ENCODE measurements at places on chromosomes 1 and 21.
A peak's percentile ranks its signal among the peaks of the same experiment; 100 is the strongest.

- DNase-seq: no peak
Measured at GRCh38 chr21:25564349-25564948, 42.8 kb downstream of the MRPL39 start.

DNA sequence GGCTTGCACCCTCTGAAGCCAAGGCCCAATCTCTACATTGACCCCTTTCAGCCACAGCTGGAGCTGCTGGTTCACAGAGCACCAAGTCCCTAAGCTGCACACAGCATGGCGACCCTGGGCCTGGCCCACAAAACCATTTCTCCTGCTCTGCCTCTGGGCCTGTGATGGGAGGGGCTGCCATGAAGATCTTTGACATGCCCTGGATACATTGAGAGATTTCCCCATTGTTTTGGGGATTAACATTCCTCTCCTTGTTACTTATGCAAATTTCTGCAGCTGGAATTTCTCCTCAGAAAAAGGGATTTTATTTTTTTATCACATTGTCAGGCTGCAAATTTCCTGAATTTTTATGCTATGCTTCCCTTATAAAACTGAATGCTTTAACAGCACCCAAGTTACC is 235.8 kb downstream of the COL11A1 start:
- DNase-seq: no peak

DNA sequence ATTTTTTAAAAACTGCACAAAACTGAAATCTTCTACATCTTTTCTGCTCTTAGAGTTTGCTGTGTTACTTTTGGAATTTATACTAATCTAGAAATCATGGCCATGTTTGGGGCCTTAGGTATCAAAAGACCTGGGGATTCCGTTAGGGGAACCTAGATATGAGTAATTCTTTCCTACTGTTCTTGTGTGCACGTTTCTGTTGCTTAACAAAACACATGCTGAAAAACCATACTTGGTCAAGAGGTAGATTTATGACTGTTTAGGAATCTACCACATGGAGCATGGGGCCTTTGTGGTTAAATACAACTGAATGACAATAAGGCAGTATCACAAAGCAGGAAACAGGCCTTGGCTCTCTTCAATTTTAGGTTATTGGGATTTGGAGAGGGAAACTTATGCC is 291.9 kb upstream of the USP25 start:
- peak; percentile 82 for DNase-seq

DNA sequence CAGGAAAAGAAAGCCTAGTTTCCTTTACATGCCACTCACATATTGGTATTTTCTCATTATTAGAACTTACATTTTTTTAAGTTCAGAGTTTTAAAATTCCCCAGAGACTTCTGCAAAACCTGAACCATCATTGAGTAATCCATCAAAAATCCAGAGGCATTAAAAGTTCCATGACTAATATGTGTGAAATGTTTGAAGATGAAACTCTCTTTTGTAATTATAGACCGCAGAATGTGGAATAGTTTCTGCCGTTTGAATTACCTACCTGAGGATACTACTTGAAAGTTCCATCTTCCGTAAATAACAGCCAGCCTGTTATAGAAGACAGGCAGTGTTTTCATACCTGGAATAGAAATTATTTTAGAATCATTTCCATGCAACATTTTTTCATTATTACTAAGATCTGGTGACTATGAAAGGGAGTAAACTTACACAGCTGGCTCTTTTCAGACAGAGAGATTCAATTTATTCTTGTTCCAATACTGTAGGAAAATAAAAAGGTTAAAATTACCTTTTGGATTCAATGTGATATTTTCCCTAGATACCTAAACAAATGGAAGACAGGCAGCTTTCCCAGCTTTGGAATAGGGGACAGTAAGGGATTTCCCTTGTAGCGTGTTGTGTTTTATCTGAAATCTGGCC is 131.4 kb downstream of the ST6GALNAC5 start:
- DNase-seq: peak; percentile 66

DNA sequence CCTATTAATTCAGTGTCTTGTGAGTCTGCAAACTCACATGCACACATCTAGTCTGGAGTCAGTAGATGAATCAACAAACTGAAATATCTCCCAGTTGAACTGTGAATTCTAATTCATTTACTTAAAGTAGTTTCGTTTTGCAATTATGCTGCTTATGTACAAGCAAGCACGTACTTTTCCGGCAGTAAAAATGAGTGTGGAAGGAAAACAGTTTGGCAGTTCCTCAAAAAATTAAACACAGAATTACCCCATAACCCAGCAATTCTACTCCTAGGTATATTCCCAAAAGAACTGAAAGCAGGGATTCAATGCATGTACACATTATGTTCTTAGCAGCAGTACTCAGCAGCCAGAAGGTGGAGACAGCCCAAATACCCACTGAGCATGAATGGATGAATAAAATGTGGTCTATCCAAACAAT is 49.3 kb downstream of the GNB1 start:
- no peak for DNase-seq

DNA sequence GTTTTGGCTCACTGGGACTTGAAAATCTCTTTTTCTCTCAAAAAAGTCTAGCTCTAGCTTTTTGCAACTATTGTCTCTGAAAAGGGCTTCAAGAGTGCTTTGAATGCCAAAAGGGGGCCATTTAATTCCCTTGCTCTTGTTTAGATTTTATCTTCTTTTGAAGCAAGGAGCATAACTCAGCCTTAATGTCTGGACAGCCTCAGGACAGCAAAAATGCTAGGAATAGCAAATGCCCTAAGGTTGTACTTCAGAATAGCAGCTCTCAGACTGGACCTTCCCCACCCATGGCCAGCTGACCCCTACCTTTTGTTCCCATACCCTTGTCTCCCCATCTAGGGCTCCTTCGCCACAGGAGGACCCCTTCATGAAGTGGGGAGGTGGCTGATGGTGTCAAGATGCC is 121.4 kb downstream of the KCNK1 start:
- DNase-seq: no peak

- DNase-seq: peak; percentile 7
Measured at GRCh38 chr1:34709547-34709946, 45.3 kb upstream of the GJB5 start.

DNA sequence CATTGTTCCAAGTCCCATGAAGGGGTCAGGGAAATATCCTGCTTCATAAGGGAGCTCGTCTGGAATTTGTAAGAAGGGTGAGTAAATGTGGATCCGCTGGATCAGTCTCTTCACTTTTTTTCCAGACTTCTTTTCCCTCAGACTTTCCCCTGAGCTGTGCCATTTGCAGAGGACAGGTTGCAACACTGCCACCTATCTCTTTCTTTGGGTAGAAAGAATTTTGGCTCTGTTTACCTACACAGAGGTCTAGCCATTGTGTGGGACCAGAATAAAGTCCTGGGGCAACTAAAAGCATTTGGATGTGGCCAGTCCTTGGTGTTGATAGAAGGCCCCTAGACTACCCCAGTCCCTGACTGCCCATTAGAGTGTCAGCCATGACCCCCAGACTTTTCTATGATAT is 1146.7 kb upstream of the PRMT6 start:
- DNase-seq: no peak

DNA sequence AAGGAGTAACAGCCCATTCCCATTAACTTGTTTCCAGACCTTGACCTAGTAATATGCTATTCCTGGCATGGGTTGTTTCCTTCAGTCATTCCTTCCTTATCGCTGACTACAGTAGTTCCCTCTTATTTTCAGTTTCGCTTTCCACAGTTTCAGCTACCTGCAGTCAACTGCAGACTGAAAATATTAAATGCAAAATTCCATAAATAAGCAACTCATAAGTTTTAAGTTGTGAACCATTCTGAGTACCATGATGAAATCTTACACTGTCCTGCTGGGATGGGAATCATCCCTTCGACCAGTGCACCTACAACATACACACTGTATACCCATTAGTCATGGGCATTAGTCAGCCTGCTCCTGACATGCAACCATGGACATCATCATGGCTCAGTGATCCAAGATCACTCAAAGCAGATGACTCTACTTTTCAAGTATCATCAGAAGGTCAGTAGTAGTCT is 66.7 kb downstream of the CCDC30 start:
- DNase-seq: peak; percentile 4

DNA sequence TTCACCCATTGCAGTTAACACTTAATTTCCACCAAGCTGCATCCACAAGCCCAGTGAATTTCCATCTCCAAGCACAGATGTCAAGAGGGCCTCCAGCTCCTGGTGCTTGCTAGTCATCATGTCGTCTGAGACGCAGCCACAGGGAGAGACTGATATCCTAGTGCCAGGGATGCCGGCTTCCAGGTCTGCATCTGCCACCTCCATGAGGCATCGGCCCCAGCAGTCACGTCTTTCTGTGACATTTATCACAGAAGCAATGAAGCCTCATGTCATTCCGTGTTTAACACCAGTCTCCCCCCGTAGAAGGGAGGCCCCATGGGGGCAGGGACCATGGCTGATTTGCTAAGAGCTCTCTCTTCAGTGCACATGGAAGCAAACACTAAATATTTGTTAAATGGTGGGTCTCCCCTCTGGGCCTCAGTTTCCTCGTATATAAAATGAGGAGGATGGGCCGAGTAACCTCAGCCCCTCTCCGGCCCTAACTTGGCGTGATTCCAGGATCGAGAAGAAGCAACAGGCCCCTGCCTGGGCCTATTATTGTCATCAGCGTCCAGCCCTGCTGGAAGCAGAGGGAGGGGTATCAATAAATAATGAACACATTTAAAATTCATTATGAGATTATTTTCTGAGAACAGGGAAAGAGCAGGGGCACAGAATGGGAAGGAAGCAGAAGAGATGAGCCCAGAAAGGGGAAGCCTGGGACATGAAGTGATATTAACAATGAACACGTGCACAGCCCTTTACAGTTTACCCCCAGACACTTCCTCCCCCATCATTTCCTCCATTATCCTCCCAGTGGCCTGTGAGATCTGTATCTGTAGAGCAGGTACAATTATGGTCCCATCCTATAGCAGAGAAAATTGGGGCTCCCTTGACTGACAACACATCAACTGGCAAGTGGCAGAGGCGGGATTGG is 837 bp upstream of the C1QB start:
- DNase-seq: no peak

GRCh38 chr1:191888996-191889622 is 269.2 kb upstream of the RGS18 start:
- DNase-seq: peak; percentile 54

DNA sequence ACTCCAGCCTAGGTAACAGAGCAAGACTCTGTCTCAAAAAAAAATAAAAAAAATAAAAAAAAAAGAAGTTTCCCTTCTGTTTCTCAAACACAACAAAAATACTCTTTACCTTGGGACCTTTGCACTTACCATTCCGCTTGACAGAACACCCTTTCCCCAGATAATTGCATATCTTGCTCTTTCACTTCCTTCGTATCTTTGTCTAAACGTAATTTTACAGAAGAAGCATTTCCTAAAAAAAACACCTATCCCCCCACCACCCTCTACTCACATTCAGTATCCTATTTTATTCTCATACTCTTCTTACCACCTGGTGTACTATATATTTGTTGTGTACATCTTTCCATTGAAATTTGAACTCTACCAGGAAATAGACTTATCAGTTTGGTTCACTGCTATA is 32.7 kb downstream of the ASH1L start:
- no peak for DNase-seq

DNA sequence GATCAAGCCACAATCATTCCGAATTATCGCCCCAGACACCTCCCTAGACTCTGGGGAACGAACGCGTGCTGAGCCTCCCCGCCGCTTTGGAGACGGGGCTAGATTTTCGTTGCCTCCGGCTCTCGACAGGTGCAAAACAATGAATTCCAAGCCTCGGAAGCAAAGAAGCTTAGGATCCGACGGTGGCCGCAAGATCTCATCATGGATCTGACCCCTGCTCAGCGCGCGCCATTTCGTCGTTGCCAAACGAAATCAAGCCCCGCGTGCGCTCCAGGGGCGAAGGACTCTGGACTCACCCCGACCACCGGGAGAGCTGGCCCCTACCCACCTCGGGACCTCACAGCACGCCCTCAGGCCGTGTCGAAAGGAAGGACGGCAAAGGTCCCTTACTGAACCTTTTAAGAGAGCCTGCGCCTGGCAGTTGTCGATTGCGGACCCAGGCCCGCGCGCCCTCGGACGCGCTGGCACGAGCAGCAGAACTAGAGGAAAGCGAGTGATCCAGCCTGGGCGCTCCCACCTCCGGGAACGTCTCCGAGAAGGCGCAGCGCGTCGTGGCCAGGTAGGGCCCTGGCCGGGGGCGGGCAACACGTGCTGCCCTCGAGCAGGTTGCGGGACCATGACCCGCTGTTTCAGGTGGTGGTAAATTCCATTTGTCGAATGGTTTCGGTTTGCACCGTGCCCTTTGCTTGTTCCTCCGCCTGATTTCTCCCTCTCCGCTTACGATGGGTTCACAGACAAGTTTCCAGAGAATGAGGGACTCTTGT is 1.6 kb upstream of the RUNX3 start:
- DNase-seq: no peak

- peak; percentile 77 for DNase-seq
Measured at GRCh38 chr1:19450811-19451515, 34.4 kb downstream of the CAPZB start.

GRCh38 chr1:175317779-175318178 is 125.2 kb upstream of the KIAA0040 start:
- no peak for DNase-seq

DNA sequence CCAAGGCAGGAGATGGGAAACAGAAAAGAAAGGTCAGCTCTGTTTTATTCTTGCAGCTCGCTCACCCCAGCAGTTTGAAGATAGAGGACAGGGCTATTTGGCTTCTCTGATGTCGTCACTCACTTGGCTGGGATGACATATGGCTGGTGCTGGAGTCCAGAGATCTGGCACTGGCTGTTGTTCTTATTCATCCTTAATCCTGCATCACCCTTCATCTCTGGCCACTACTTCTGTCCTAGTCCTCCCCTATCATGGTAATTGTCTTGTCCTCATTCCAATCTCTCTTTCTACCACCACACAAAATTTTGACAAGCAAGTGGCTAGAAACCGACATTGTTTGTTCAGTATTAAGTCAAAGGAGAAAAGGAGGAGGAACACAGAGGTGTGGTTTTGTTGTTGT is 103.8 kb upstream of the PDE4B start:
- DNase-seq: peak; percentile 9
